Endothelial cell of coronary artery (primary cell): ENCODE measurements at places on chromosomes 7 and 10. TPM values are rescaled to one million over a fixed set of nuclear protein-coding genes. Genes with fewer than 3 reads are reported as not detected.

Gene ZNF117
- total RNA-seq: 5.6 and 7.8 TPM in 2 replicates

Gene CLIP2
- 26.2 and 33.1 TPM in 2 replicates for total RNA-seq

Gene CCL24
- total RNA-seq: 0.28 TPM in 1 of 2 replicates, not detected in the other

Gene PLEKHS1
- not detected in 2 replicates for total RNA-seq

Gene TAS2R41
- not detected in 2 replicates for total RNA-seq

Gene TMEM178B
- 0.75 TPM in 1 of 2 replicates, not detected in the other for total RNA-seq

Gene GHRHR
- 0.27 TPM in 1 of 2 replicates, not detected in the other for total RNA-seq

Gene CTNNA3
- not detected in 2 replicates for total RNA-seq

Gene TRIM56
- 18.7 and 36.1 TPM in 2 replicates for total RNA-seq

Gene CPA2
- total RNA-seq: not detected in 2 replicates

Gene ATG9B
- total RNA-seq: 0.09 and 0.19 TPM in 2 replicates

Gene COMTD1
- total RNA-seq: 6.6 and 10.7 TPM in 2 replicates

Gene HOXA9
- 0.81 and 2.1 TPM in 2 replicates for total RNA-seq

Gene C10orf62
- total RNA-seq: not detected in 2 replicates

Gene KIAA1549
- total RNA-seq: 2.3 TPM in 2 replicates

Gene RRP12
- 16.3 and 19.1 TPM in 2 replicates for total RNA-seq
